NCI-H2107 (cell line): ENCODE measurements at places on chromosomes 3 and 15.

GRCh38 chr3:182323898-182324297, 469.4 kb upstream of the ATP11B start:
- DNase-seq = no peak

- DNase-seq = no peak
Observed at GRCh38 chr15:68616397-68616796, 37.6 kb downstream of the CORO2B start.

DNA sequence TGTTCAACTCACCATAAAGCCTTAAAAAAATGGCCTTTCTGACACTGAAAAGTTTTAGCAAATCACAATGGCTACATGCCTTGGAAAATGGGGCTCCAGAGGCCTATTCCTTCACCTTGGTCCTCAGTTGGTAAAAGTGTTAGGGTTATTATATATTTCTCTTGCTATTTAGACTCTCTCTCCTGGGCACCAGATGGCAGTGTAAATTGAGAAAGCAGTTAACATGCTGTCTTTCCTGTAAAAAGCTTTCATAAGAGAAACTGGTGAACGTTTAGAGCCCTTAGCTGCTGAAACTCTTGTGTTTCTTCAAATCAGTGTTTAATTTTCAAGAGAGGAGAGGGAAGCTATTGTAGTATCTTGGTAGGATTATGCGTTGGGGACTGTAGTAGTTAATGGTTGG, 89.9 kb downstream of the LRTM1 start:
- DNase-seq = no peak

DNA sequence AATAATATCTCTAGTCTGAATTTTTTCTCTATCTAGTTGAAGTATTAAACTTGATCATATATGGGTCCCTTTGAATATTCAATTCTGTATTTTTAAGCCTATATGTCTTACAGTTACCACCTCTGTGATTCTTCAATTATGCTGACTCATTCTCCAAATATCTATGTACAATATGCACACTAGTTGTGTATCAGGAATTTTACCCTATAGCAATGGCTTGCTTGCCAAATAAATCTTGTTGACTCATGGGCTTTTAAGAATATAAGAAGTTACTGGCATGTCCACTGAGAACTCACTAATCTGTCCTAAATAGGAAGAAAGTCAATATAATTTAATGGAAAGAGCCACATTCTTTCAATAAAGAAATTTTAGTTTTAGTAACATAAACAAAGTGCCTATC, 656.3 kb downstream of the RBMS3 start:
- DNase-seq = no peak

DNA sequence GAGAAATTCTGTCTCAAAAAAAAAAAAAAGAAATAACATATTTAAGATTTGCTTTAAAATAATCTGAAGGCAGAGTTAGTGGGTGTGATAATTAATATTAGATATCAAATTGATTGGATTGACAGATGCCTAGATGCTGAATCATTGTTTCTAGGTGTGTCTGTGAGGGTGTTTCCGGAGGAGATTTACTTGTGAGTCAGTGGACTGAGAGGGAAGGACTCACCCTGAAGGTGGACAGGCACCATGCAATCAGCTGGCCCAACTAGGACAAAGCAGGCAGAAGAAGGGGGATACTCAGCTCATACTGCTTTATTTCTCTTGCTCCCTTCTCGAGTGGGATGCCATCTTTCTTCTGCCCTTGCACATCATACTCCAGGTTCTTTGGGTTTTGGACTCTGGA, 16.7 kb upstream of the RPL24 start:
- no peak for DNase-seq

DNA sequence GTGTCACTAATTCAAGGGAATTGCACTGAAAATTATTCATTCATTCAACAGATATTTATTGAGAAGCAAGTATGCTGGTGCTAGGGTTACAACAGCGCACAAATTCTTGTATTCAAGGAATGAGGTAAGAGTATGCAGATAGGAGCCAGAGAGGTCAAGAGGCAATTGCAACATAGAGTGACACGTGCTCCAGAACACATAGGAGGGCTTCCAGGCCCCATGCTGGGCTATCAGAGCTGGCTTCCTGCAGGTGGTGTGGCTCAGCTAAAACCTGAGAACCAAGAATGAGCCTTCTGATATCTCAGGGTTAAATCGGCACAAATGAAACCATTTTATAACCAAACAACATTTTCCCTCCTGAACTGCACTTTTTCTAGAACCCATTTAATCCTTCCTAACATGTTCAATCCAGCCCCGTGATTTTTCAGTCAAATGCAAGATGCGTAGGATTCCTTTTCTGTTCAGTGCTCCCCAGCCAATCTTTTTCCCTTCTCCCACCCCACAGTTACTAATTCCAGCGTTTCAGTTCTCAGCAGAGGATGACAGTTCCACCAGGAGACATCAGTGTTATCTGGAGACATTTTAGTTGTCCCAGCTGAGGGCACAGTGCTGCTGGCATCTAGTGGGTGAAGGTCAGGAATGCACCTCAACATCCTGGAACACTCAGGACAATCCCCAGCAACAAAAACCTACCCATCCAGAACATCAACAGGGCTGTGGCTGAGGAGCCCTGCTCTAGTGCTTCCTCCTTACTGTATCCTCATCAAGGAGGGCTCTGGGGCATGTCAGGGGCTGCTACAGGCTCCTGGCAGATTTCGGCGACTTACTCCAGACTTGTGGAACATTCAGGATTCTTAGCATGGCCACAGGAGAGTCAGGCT, 13.1 kb downstream of the CCR5AS start:
- no peak for DNase-seq

- DNase-seq = no peak
Observed at GRCh38 chr3:99521551-99521950, 116.8 kb upstream of the COL8A1 start.

DNA sequence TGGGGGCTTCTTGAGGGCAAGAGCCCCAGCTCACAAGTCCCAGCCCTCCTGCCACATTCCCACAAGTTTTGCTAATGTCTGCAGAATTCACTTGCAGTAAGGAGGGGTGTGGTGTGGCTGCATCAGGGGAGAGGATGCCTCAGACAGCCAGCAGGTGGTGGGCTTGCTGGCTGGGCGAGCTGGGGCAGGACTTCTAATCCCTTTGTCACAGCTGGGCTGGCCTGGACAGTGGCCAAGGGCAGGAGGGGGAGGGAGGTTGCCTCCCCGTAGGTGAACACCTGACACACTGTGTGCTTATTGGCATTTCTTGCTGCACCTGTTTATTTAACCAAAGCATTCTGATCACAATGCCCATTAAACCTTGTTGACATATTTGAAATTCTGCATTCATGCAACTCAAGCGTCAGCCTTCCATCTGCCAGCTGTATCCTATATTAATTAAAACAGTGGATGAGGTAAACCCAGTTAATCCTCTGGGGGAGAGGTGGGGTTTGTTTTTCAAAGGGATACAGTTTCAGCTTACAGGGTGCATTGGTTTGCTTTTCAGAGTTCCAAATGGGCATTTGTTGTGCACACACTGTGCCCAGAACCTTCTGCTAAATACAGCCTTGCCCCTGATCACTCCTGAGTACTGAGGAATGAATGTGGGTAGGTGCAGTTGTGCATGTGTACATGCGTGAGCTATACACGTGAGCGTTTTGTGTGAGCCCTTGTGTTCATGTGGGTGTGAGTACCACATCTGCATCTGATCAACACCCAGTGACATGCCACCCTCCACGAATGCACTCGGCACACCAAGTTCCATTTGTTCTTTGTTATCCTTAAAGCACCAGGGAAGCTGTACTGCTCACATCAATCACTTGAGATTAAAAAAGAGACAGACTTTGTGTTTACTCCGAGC, 268.7 kb downstream of the XXYLT1 start:
- peak; percentile 95 for DNase-seq

- DNase-seq = no peak
Observed at GRCh38 chr15:22959321-22960101, 20.7 kb downstream of the CYFIP1 start.

GRCh38 chr15:78708713-78709260, 67.8 kb upstream of the CHRNB4 start:
- no peak for DNase-seq

DNA sequence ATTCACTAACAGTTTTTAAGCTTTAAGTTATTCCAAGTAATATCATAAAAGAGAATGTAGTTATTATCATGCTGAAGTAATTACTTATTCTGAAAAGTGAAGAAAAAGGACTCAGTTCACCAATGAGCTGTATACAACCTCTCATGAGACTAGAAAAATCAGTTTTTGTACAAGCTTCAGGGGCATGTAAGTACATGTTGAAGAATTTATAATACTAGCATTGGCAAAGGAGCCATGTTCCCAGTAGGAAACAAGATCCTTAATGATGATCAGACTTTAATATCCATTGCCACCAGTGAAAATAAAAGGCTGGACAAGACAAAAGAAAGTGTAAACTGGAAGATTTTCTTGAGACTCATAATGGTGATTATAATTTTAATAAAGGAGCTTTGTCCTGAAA, 532.8 kb downstream of the PLOD2 start:
- DNase-seq = no peak

GRCh38 chr3:174051191-174051590, 653.6 kb downstream of the NLGN1 start:
- no peak for DNase-seq

- no peak for DNase-seq
Observed at GRCh38 chr3:15982667-15983196, 185.0 kb upstream of the ANKRD28 start.

DNA sequence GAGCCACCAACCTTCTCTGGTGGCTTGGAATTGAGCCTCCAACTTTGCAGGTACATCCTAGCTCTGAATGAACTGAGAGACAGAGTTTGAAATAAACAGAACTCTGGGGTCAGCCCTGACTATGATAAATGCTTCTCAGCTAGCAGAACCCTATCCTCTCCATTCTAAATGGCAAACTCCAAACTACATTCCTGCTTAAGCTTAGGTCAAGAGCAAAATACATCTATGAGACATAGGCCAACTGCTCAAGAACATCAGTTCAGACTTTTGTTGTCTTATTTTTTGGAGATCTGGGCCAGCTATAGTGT, 1.5 kb upstream of the SH3BP5 start:
- no peak for DNase-seq

- DNase-seq = no peak
Observed at GRCh38 chr15:57388464-57388863, 12.2 kb downstream of the CGNL1 start.

DNA sequence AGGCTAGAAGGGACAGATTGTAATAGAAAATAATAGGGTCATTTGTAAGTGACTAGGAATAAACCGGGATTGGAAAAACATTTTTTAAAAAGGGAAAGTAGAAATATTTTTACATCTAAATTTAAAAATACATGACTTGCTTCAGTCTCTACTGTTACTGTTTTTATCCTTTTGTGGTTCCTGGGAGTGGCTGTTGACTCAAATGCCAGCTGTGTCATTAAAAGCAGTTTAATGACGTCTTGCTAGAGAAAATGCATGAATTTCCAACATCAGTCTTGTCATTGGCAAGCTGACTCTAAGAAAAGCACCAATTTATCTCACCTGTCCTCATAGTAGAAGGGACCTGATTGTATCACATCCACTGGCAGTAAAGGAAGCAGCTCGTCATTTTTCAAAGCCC, 16.7 kb upstream of the LCMT2 start:
- DNase-seq = no peak

DNA sequence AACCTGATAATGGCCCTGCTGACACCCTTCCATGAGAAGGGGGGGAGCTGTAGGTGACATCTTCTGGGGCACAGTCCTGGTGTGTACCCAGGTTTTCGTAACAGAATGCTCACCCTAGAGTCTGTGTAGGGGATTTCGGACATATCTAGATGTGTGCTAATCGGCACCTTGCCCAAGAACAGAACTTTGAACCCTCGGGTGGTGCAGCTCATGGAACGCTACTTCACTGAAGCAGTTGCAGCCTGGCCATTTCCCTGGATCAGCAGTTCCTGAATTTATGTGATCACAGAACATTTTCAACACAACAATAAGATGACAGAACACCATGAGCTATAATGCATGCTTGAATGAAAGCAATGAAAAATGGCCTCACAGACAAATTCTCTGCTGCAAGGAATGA, 57.5 kb upstream of the MUC13 start:
- no peak for DNase-seq

GRCh38 chr3:36155515-36155914, 224.8 kb upstream of the STAC start:
- no peak for DNase-seq
